Stimulated activated CD8-positive, alpha-beta memory T cell treated with anti-CD3 and anti-CD28 coated beads, Interleukin-7, amount 100 ng/mL, for 4 hours (primary cell): ENCODE measurements at places on chromosomes 4 and X.

- DNase-seq = no peak
Observed at GRCh38 chrX:360496-361150, 26.1 kb downstream of the PPP2R3B start.

- no peak for DNase-seq
Observed at GRCh38 chrX:107360788-107361360, 88.6 kb upstream of the FRMPD3 start.

DNA sequence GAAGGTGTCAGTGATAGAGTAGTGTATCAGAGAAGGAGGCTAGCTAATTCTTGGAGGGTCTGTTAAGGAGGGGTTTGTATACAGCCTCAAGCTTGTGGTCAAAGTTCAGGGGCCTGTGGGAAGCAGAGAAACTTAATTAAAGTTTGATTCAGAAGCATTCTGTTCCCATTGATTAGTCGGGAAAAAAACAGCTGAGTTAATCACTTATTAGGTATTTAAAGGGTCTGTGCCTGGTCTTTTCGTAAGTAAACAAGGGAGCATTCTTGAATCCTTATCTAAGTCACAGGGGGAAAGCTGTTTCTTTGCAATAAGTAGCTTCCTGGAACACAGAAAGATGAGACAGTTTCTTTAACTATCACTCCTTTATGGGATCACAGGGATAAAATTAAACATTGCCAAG, 492.1 kb downstream of the PCDH10 start:
- DNase-seq = no peak

- no peak for DNase-seq
Observed at GRCh38 chrX:150436195-150436594, 73.1 kb downstream of the MAMLD1 start.

DNA sequence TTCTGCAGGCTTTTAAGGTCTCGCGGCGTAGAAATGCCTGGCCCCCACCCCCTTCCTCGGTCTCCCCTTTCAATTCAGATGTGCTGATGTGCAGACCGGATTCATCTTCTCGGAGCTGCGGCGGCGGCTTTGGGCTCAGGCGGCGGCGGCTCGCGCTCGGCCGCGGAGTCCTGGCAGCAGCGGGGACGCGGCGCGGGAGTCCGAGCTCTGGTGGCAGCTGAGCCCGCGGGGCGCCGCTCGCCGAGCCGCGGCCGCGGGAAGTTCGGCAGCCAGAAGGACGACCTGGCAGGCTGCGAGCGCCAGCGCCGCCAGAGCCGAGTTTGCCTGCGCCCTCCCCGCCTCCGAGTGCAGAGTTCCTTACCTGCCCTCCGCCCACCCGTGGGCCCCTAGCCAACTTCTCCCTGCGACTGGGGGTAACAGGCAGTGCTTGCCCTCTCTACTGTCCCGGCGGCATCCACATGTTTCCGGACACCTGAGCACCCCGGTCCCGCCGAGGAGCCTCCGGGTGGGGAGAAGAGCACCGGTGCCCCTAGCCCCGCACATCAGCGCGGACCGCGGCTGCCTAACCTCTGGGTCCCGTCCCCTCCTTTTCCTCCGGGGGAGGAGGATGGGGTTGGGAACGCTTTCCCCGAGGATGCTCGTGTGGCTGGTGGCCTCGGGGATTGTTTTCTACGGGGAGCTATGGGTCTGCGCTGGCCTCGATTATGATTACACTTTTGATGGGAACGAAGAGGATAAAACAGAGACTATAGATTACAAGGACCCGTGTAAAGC, 448 bp downstream of the TLL1 start:
- DNase-seq = no peak

- DNase-seq = no peak
Observed at GRCh38 chr4:5126857-5127256, 75.6 kb downstream of the STK32B start.

GRCh38 chr4:139558235-139559088, 2.4 kb upstream of the SETD7 start:
- DNase-seq = no peak

DNA sequence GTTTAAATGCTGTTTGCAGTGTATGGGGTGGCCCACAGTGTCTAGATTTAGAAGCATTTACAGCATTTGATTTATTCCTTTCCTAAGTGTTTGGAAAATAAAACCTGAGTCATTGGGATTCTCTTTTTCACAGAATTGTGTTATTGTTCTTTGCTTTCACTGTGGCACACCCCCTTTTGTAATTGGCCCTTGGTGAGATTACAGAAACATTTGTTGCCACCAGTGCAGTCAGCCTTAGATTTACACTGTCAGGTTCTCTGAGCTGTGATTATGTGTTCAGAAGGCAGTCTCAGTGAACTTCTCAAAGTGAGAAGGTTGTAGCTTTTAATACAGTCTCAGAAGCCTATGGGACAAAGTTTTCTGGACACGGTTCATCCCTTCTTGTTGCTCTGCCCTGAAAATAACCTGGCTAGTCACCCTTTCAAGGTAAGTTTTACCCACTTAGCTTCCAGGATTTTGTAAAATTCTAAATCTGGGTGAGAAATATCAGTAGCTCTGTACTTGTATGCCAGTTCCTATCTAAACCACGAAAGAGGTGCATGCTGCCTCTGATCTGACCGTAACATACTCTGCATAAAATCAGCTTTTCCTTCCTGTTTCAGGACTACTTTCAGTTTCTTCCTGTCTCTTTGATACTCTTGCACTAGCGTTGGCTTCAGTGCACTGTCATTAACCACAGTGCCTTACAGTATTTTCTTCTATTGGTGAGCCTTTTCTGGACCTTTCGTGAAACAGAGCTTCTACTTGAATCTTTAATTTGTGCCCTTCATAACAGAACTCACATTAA, 12.6 kb downstream of the RUFY3 start:
- no peak for DNase-seq

DNA sequence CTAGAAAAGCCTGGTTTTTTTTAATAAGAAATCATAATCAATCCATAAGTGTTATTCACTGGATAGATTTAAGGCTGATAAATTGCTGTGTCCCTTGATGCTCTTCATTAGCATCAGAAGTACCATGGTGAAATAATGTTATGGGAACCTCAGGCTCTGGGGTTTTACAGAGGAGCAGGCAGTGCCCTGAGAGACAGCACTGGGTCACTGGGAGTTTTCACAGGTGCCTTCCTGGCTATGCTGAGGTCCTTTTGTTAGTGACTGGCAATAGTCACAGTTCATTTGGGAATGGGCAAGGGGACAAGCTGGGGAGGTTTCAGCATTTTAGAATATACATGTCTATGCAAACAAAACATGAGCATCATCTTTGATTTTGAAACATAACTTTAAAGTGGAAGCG, 38.6 kb downstream of the ANK2 start:
- no peak for DNase-seq

GRCh38 chr4:184787766-184788503, 37.8 kb downstream of the ACSL1 start:
- DNase-seq = no peak

- no peak for DNase-seq
Observed at GRCh38 chr4:118950929-118951570, 62.4 kb downstream of the SYNPO2 start.

- no peak for DNase-seq
Observed at GRCh38 chr4:1210971-1211370, 38.0 kb downstream of the CTBP1 start.

DNA sequence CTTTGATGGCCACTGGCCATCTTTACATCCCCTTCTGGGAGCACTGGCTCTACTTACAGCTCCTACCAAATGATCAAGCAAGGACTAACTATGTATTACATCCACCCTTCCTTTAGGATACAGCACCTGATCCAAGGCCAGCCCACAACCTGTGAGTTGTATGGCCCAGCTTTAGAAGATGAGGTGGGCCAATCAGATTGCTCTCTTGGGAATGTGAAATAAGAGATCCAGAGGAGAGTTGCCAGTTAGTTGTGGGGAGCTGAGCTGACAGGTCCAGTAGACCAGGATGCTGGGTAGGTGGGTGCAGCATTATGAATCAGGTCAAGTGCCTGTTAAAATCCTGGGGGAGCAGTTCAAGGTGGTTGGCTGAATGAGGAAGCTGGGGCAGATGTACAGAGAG, 111.5 kb downstream of the GNL3L start:
- no peak for DNase-seq
